Activated CD8-positive, alpha-beta memory T cell treated with anti-CD3 and anti-CD28 coated beads for 1 hour (primary cell): ENCODE measurements at places on chromosomes 12 and 14.

DNA sequence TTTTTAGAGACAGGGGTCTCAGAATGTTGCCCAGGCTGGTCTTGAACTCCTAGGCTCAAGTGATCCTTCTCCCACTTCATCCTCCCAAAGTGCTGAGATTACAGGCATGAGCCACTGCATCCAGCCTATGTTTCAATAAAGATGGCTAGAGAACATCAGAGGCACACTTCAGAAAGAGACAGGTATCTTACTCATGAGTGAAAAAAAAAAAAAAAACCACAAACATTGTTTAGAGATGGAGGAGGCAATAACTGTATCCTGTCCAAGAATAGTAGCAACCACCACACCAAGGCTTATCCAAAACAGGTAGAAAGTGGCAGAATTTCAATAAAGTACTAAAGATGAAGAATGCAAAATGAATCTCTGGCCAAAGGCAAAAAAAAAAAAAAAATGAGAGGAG lies 30.3 kb downstream of the EEA1 start:
- no peak for DNase-seq

DNA sequence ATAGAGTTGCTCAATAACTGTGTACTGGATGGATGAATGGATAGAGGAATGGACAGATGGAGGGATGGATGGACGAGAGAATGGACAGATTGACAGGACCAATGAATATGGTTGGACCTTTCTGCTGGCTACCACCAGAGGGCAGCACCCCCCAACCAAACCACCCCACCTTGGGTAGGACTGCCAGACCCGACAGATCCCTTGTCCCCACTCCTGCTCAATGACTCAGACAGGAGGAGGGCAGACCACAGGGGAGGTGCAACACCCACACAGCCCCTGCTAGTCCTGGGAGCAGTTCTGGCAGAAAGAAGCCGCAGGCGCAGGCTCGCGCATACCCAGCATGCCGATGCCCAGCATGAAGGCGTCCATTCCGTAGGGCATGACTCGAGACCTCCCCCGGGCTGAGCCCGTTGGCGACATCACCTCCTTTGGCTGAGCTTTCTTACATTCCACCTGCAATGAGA lies 12.4 kb downstream of the MSI1 start:
- peak; percentile 61 for DNase-seq

GRCh38 chr12:90061809-90062208 lies 353.2 kb upstream of the ATP2B1 start:
- DNase-seq = no peak

DNA sequence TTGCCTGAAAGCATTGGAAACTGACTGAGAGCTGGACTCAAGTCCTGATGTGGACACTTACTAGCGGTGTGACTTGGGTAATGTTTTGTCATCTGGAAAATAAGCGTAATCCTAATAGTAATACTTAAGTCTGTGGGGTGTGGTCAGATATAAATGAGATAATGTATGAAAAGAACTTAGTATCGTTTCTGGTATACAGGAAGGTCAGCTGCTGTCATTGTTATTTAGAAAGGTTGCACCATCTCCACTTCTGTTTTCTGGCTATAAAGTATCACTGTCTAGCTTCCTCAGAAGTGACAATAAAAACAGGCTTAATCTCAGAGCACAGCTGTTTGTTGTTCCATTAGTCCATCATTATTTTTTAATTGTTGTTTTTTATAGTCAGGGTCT lies 34.1 kb upstream of the TUBA1C start:
- no peak for DNase-seq

GRCh38 chr14:90045616-90046015 lies 16.2 kb upstream of the KCNK13 start:
- DNase-seq = no peak

DNA sequence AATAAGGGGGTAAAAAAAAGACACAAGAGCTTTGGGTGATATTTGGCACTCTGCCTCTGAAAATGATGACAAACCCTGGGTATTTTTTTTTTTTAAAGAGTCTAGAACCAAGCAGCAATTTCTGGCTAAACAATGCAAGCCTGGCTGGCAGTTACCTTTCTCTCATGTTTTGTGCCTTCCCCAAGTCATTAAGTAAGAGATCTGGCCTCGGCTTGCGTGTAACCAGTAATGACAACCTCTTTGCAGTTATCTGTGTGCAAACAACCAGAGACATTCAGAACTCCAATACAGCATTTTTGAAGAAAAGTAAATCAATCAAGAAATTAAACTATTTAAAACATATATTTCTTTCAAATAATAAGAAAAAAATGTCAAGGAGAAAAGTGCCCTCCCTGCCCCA lies 167.5 kb downstream of the KCNC2 start:
- no peak for DNase-seq

GRCh38 chr12:125203145-125203765 lies 138.0 kb downstream of the AACS start:
- no peak for DNase-seq

DNA sequence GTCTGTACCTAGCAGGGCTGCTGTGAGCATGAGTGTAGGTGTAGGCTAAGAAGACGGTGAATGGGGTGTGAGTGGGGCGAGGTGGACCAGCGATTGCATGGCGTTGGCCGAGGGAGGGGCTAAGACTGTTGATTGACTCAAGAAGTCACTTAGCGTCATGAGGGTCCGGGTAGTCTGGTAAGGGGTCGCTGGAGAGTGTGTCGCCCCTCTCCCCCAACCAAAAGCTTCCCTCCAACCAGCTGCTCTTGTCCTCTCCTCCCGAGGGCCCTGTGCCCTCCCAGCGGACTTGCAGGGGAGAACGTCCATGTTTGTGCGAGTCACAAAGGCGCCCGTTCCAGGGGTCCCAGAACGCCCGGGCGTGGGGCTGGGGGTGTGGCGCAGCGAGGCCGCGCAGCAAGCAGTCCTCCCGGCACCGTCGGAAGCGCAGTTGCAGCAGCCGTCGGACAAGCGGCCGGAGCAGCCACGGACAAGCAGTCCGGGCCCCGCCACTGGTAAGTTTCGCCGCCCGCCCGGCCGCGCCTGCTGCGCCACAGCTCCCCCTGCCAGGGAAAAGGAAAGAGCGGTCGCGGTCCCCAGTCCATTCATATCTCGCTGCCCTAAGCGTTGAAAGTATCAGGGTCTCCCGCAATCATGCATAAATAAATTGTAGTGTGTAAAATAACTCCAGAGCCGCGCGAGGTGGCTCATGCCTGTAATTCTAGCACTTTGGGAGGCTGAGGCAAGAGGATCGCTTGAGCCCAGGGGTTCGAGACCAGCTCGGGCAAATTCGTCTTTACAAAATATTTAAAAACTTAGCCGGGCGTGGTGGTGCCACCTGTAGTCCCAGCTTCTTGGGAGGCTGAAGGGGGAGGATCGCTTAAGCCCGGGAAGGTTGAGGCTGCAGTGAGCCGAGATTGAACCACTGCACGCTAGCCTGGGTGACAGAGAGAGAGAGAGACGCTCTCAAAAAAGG lies at the start of gene CCDC63:
Gene CCDC63, plus strand, starts transcription at position 373 of the 952 bp plus-strand sequence. CDS start 5,968 bp downstream, outside the sequence.
- DNase-seq = no peak

DNA sequence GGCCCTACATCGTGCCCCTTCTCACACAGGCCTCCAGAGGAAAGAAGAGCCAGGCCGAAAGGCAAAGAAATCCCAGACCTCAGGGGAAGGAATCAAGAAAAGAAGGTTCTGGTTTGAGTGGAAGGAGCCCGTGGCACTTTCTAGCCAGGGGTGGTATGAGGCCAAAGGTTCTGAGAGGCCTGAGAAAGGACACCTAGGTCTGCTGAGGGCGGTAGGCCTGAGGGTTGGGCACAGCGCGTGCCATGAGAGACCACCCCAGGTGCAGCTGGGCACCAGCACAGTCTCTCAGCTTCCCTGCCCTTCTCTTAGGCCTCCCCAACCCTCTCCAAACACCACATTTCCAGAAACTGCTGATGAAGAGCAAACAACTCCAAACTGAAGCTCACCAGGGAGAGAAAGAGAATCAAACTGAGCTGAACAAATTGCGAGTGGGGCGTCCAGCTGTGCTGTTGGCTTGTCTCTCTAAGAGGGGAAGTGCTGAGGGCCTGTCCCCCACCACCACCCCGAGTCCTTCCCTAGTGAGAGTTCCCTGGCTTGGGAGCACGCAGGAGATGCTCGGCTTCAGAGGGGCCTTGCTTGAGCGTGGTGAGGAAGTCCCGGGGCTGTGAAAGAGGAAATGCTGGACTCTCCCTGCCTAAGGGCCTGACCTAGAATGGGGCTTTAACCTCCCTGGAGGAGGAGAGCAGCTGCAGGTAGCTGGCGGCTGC lies 184.8 kb downstream of the ZFP36L1 start:
- DNase-seq = no peak

DNA sequence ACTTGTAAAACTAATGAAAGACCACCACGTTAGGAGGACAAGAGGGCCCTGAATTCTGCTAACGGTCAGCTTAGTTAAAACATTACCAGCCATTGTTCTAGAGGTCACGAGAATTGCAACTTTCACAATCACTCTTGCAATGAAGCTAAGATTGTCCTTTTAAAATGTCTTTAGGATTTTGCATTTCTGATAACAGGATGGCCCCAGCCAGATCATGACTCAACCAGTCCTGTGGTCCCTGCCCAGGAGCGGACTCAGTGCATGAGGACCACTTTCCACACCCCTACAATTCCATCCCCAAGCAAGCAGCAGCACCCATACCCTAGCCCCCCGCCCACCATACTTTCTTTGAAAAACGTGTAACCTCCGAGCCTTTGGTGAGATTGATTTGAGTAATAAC lies 28.7 kb downstream of the HSP90AA1 start:
- no peak for DNase-seq

DNA sequence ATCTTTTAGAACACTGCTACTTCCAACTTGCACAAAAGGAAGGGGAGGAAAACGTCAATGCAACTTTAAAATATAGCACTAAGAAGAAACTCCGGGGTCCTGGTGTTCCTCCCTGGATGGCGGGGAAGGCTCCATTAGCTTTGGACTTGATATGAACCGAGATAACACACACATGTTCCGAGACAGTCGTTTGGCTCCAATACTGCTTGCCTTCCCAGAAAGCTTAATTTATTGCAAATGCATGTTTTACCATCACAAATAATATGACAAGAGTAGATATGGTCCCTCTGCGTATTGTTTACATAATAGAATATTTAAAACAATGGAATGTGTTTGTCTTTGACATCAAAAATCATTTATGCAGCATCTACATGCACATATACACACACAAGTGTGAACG lies 87.6 kb upstream of the CLMN start:
- DNase-seq = no peak

GRCh38 chr12:11829764-11830194 lies 180.3 kb downstream of the ETV6 start:
- no peak for DNase-seq

DNA sequence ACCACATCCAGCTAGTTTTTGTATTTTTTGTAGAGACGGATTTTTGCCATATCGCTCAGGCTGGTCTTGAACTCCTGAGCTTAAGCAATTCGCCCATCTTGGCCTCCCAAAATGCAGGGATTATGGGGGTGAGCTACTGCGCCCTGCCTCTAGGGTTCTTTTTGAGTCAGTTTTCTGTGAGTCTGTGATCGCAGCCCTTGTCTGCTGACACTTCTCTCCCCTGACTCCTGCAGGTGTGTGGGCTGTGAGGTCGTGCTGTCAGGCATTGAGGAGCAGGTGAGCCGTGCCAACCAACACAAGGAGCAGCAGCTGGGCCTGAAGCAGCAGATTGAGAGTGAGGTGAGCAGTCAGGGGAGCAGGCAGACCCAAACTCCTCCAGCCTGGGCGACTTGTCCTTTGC lies 6.3 kb downstream of the COPS7A start:
- no peak for DNase-seq

- no peak for DNase-seq
These were observed 85.0 kb upstream of the ARID2 start for GRCh38 chr12:45644541-45644940.

DNA sequence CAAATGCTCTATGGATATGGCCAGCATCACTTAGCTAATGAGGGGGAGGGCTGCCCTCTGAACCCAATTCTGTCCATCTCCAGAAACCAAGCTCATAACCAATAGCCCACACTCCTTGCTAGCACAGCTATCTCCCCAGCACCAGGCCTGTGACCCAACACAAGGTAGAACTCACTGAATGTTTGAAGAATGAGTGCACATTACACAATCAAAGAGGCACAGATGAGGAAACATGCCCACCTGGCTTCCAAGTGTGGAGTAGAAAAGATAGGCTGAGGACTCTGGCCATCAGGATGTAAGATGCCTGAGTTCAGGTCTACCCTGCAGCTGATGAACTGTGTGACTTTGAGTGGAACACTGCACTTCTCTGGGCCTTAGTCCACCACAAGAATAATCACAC lies 268.4 kb downstream of the BCL11B start:
- no peak for DNase-seq

- DNase-seq = no peak
These were observed 141.2 kb downstream of the PPFIA2 start for GRCh38 chr12:81617915-81618314.

DNA sequence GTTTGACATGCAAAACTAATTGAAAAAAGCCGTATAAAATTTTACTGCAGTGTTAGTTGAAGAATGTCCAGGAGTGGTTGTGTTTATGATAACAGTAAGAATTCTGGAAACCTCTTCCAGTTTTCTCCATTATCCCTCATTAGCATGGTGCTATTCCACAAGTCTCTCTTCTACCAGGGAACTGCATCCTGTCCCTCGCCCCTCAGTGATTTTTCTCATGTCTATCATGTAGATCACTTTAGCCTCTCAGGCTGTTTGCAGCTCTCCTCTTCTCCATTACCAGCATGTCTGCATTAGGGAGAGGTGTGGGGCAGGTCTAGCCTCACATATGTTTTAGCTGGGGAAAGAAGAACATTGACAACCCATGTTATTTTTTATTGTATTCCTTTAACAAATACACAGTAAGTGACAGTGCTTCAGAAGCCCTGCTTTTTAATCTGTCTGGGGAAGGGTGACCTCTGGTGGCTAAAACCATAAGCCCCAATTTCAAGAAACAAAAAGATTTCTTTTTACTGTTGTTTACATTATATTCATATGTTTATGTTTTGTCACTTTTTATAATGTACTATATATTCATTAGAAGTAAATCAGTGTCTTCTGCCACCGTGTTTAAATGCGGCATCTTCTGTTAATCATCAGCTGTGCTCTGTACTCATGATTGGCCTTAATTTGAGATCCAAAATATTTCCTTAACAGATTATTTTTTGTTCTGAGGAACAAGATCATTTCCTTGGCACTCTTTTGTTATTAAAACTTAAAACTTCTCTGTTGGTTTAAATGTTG lies 70.7 kb downstream of the RASSF8 start:
- no peak for DNase-seq

- DNase-seq = no peak
These were observed 16.8 kb downstream of the C12orf43 start for GRCh38 chr12:120999191-121000120.

GRCh38 chr12:111174251-111174960 lies 194.5 kb downstream of the PHETA1 start:
- DNase-seq = no peak
